ENCODE measurements at places on chromosomes 16 and 17.

- DNase-seq = no peak
Measured at GRCh38 chr16:11533588-11533987, 53.1 kb downstream of the LITAF start.

- no peak for DNase-seq
Measured at GRCh38 chr17:40347319-40348135, 17.0 kb downstream of the GJD3 start.

GRCh38 chr17:4073983-4074830 lies 68.6 kb downstream of the ZZEF1 start:
- no peak for DNase-seq

DNA sequence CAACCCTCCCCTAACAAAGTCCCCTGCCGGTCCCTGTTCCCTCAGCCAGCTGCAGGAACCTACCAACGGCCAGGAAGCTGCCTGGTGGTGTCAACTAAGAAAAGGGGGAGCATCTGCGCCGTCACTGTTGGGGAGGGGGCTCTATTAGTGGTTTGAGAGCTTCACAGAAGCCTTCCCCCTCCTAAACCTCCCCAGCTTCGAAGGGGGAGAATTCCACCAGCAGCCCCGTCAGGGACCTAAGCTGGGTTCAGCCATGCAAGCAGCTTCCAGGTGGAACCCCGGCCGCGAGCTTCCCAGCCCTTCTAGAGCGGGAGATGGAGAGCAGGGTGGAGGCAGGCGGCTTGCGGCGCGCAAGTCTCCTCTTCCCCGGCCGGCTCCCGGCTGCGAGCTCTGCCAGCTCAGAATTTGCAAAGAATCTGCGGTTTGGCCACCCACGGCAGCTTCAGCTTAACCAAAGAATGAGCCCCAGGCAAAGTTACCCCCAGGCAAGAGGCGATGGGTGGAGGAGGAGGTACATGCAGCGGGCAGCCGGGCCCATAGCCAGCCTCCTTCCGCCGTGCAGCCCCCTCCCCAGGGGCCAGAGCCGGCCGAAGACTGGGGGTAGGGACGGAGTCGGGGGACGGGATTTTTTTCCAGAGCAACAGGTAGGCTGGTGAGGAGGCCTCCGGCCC lies 33.7 kb downstream of the DDX19A start:
- peak; percentile 91 for DNase-seq

DNA sequence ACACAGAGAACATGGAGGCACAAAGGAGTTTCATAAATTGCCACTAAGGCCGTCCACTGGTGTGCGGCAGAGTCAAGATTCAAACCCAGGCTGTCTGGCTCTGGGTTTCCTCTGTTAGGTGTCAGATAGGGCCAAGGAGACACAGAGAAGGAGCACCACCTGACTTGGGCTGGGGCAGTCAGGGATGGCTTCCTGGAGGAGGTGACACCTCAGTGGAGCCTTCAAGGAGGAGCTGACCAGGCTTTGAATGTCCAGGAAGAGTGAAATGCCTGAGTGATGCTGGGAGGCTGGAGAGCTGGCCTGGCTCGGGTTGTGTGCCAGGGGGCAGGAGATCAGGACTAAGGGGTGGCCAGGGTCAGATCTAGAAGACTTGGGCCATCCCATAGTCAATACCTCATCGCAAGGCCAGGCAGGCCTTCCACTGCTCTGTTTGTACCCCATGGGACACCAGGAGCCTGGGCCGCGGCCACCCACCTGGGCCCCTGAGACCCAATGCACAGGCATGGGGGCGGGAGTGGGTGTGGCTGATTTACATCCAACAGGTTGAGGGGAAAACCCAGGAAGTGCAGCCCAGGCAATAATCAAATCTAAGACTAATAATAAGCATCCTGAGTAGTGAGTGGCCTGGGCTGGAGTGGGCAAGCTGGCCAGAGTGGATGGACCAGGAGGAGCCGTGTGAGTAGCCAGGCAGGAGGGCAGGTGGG lies 73.7 kb downstream of the USP22 start:
- no peak for DNase-seq

DNA sequence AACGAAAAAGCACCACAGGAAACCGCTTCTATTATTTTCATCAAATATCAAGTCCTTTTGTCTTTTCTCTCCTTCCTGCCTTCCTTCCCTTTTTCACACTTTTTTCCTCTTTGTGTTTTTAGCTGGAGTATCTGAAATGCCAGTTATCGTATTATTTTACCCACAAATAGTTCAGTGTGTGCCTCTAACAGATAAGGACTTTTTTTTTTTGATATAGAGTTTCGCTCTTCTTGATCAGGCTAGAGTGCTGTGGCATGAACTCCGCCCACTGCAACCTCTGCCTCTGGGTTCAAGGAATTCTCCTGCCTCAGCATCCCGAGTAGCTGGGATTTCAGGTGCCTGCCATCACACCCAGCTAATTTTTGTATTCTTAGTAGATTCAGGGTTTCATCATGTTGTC lies 10.7 kb downstream of the DNAAF1 start:
- DNase-seq = no peak

DNA sequence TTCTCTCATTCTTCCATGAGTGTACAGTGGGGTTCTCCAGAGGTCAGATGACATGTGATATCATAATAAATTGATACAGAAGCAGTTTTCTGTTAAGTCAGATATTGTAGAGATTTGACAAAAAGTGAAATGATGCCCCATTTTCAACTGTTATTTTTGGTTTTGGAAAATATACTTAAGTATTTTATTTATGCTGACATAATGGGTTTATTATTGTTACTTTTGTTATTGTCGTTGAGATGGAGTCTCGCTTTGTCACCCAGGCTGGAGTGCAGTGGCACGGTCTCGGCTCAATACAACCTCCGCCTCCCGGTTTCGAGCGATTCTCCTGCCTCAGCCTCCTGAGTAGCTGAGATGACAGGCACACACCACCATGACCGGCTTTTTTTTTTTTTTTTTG lies 94.4 kb downstream of the DNAH9 start:
- no peak for DNase-seq

GRCh38 chr16:2194852-2195321 lies 1.5 kb downstream of the CASKIN1 start:
- peak; percentile 34 for DNase-seq

DNA sequence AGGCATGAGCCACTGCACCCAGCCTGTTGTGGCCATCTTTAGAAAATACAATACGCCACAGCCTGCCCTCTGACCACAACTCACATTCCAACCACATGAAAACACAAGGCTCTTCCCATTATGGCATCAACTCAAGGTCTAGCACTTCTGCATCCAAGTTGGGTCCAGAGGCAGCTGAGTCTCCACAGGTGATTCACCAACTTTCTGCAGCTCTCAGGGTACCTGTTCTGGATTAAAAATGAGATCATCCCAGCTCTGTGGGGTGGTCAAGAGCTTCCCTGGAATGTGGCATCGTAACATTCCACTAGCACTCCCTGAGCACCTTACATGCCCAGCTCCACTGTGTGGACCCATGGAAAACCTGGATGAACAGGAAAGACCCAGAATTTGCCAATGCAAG lies 9.9 kb upstream of the GUCY2D start:
- DNase-seq = peak; percentile 68

DNA sequence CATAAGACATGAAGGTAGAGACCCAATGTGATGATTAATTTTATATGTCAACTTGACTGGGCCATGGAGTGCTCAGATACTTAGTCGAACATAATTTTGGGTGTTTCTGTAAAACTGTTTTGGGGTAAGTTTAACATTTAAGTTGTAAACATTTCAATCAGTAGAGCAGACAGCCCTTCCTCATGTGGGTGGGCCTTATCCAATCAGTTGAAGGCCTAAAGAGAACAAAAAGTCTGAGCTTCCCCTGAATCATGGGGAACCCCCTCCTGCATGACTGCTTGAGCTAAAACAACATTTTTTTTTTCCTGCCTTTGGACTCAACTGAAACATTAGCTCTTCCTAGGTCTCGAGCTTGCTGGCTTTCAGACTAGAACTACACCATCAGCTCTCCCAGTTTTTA lies 327.3 kb upstream of the SOX9 start:
- peak; percentile 18 for DNase-seq

DNA sequence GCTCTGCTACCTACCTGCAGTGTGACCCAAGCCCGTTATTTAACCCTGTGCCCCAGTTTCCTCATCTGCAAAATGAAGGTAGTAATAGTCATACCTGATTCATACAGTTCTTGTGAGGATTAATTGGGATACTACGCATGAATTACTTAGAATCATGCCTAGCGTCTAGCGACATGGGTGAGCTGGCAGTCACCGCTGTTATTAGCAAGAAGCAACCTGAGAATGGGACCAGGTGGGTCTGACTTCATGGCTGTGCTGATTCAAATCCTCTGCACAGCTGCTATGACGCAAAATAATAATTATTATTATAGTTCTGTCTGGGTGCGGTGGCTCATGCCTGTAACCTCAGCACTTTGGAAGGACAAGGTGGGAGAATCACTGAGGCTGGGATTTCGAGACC lies 7.9 kb downstream of the SOCS1 start:
- DNase-seq = no peak

DNA sequence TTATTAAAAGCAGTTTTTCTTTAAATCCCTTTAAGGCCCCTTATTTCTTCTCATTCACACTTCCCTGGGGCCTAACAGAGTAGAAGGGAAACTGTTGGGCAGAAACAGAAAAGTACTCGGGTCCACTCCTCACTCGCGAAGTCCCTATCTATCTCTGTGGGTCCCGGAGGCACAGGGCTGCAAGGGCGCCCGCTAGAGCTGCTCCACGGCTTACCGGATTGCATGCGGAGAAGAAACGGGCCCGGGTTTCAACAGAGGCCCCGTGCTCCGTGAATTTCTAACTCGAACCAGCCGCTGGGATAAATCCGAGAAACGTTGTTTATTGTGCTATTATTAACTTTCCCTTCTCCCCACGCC lies 4.3 kb downstream of the CBLN1 start:
- DNase-seq = no peak

GRCh38 chr16:50697881-50698767 lies 4.7 kb downstream of the NOD2 start:
- peak; percentile 63 for DNase-seq

- no peak for DNase-seq
Measured at GRCh38 chr17:82662711-82663261, 14.5 kb upstream of the WDR45B start.

GRCh38 chr16:4886151-4886550 lies 38.9 kb downstream of the UBN1 start:
- no peak for DNase-seq

GRCh38 chr16:89210904-89211515 lies 6.5 kb upstream of the ZNF778 start:
- DNase-seq = no peak

DNA sequence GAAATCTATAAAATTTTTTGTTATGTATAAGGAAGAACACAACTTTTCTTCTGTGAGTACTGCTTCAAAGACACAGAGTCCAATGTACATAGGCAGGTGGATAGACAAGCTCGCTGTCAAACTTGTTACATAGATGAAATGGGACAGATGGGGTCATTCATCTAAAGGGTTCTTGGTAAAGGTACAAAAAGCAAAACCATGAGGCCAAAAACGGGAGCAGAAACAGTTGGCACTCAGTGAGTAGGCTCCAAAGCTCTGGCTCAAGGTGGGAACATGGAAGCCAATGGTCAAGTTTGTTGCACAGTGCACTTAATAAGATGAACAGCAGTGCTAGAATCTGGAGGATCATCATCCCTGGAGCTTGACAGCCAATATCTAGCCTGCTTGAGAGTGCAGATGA lies 979.0 kb upstream of the EEF2KMT start:
- no peak for DNase-seq

- DNase-seq = no peak
Measured at GRCh38 chr17:45411348-45412105, 21.1 kb downstream of the ARHGAP27 start.

DNA sequence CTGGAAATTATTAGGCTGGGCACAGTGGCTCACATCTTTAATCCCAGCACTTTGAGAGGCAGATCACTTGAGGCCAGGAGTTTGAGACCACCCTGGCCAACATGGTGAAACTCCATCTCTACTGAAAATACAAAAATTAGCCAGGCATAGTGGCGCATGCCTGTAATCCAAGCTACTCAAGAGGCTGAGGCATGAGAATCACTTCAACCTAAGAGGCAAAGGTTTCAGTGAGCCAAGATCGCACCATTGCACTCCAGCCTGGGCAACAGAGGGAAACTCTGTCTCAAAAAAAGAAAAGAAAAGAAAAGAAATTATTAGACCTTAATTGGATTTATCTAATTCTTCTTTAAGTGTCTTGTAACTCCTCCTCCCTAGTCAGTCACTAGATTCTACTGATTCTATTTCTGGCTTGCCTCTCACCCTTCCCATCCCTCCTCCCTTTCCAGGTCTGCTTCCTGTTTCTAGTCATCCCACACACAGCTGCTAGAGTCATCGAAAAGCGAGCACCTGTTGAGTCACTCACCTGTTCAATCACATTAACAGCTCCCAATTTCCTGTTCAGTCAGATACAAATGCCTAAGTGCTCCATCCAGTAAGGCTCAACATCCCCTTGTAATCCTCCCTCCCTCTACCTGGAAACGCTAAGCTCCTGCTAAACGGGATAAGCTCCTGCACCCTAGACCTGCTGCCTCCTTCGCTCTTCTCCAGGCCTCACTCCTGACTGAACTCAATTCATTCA lies 34.6 kb downstream of the ERN1 start:
- no peak for DNase-seq

DNA sequence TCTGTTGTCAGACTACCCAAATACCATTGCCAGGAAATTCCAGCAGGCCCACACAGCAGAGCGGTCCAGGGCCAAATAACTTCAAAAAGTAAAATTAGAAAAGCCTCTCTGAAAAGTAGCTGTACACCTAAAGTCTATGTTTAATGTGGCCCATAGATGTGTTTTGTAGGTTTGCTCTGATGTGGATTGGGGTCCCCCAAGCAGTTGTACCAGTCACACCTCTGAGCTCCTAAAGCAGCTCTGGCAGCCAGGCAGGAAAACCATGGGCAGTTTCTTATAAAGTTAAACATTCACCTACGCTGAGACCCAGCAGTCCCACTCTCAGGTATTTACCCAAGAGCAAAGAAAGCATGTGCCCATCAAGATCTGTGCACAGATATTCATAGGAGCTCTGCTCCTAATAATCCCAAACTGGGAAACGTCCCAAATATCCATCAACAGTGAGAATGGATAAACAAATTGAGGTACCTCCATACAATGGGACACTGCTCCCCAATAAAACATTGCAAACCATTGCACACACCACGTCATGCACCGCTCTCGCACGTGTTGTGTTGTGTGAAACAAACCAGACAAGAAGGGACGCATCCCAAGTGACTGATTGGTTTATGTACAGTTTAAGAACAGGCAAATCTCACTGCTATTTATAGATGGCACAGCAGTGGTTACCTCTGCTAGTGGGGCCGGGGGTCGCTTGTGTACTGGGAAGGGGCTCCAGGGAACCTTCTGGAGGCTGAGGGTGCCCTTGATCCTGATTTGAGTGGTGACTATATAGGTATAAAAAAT lies 15.8 kb upstream of the PRM1 start:
- DNase-seq = no peak

GRCh38 chr17:39908789-39909352 lies 9.6 kb downstream of the GSDMB start:
- no peak for DNase-seq

- DNase-seq = no peak
Measured at GRCh38 chr17:41860254-41860931, 4.8 kb downstream of the KLHL11 start.

Measured in iris pigment epithelial cell (primary cell).